Astrocyte (in vitro differentiated cells and primary cell): ENCODE measurements at places on chromosomes 3 and 15. TPM values are rescaled to one million over a fixed set of nuclear protein-coding genes. Genes with fewer than 3 reads are reported as not detected.
A peak's percentile ranks its signal among the peaks of the same experiment; 100 is the strongest.

DNA sequence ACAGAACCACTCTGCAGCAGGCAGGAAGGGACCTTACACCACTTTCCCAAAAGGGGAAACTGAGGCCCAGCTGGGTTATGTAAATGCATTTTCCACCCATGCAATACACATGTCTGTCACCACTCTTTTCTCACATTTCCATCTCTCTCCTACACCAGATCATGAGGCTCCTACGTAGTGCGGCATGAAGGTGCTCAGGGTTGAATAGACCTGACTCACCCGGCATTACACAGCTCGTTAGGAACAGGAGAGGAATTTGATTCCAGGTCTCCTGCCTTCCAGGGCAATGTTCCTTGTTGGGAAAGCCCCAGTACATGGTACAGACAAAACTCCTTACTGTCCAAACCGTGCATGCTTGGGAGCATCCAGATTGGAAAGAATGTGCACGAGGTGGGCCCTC lies 61.9 kb upstream of the DCLK3 start:
- no peak for DNase-seq

DNA sequence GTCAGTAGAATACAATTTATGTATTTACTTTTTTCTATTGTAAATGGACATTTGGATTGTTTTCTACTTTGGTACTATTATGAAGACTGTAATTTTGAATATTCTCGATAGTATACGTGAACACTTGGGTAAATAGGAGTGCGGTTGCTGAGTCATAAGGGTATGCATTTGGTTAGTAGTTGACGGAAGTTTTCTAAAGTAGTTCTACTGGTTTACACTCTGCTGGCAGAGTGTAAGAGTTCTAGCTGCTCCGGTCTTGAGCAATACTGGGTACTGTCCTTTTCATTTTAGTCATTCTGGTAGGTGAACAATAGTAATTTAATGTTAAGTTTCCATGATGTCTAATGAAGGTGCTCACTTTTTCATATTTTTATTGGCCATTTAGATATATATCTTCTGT lies 70.0 kb downstream of the MEF2A start:
- DNase-seq = no peak

GRCh38 chr3:122665881-122666280 lies 14.8 kb upstream of the PARP14 start:
- no peak for DNase-seq

- DNase-seq = no peak
These were observed 74.9 kb downstream of the TOP2B start for GRCh38 chr3:25589783-25590258.

DNA sequence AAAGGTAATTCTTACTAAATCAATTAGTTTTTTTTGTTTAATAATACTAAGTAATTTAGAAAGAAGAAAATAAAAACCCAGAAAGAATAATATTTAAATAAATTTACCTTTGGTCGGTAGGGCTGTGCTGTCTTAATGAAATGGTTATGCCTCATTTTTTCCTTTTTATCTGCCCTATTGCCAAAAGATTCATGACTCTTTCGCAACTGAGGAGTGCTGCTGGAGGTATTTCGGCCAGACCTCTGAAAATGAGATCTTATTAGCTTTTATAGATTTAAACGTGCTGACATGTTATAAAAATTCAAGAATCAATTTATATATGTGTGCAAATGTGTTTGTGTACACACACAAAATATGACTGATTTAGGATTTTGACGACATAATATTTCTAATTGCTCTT lies 67.1 kb upstream of the USP50 start:
- DNase-seq = no peak

DNA sequence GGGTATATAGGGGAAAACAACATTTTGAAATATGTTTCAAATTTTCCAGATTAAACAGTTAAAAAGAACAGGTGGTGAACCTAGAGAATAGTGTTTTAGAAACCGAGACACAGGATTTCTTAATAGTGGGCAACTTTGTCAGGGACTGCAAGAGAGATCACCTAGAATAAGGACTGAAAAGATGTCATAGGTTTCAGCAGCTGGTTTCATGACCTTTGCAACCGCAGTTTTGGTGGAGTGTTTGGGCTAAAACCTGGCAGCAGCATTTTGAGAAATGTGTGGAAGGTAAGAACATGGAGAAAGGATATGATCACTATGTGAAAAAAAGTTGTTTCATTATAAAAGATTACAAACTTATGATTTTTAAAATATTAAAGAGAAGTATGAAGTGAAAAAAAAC lies 34.9 kb downstream of the PRKCI start:
- DNase-seq = no peak

DNA sequence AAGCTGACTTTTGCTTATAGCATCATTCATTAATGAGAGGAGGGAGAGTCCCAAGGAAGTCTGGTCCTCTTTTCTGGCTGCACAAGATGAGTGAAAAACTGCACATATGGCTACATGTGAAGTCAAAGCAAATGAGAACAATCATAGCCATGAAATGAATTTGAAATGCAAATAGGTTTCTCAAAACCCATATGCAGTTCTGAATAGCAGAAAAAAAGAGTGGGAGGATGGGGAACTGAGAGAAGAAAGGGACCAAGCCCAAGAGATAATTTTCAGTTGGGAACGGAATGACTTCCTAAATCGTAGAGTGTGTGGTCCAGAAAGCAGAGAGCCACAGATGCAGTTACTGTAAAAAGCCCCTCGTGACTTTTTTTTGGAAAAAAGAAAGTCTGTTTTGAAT lies 66.3 kb downstream of the GTPBP8 start:
- DNase-seq = no peak

DNA sequence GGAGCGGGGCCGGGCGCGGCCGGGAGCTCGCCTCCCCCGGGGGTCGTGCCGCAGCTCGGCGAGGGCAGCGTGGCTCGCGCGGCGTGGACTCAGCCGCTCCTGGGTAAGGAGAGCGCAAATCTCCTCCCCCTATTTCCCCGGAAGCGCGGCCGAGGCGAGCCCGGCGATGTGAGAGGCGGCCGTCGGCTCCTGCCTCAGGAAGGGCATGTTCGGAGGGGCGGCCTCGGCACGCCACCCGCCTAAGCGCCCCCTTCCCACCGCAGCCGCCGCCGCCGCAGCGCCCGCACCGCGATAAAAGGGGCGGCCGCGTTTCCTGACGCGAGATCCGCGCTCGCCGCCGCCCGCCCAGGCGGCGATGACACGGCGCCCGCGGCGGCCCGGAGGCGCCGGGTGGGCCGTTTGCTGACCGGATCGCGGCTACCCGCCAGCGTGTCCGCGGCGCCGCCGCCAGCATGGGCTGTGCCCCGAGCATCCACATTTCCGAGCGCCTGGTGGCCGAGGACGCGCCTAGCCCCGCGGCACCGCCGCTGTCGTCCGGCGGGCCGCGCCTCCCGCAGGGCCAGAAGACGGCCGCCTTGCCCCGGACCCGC lies at the start of gene PDE8A:
Gene PDE8A, plus strand, starts transcription at position 146 of the 590 bp plus-strand sequence. Its CDS starts 307 bp downstream, at position 453.
- peak; percentile 37 for DNase-seq

- no peak for DNase-seq
These were observed 66.9 kb upstream of the PRR20G start for GRCh38 chr3:127354761-127355160.

DNA sequence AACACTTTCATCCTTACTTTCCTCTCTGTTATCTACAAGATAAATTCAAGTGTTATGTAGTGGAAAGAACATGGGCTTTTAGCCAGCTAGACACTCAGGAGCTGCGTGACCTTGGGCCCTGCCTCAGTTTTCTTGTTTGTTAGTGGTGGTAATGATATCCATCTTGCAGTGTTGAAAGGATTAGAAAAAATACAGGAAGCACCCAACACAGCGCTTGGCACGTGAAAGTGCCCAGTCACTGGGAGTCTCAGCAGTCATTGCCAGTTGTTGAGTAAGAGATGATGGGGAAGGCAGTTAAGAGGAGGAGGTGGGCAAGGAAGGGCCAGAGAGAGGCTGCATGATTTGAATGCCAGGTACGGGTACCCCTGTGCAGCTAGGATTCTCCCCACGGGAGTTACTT lies 5.3 kb downstream of the PDIA5 start:
- no peak for DNase-seq

- no peak for DNase-seq
These were observed 86.2 kb downstream of the CD47 start for GRCh38 chr3:108004647-108005046.

- no peak for DNase-seq
These were observed 35.6 kb downstream of the SCAP start for GRCh38 chr3:47440131-47440530.

DNA sequence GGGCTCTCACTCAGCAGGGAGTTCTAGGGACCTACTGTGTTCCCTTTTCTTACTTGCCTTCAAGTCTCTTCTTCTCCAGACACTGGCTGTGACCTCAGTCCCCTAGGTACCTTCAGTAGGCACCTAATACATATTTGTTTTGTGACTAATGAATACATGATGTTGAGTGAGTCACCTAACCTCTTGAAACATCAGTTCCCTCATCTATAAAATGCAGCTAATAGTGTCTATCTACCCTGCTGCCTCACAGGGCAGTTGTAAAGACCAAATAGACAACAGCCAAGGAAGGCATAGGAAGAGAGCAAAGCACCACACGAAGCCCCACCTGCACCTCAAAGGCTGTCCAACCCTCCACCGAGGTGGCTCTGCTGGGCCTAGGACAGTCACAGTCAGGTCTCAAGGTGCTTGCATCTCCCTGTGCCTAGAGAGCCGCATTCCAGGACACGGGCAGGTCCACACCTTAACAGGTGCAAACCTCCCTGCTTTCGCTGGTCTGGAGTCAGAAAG lies 29.1 kb downstream of the DAPK2 start:
- peak; percentile 67 for DNase-seq

DNA sequence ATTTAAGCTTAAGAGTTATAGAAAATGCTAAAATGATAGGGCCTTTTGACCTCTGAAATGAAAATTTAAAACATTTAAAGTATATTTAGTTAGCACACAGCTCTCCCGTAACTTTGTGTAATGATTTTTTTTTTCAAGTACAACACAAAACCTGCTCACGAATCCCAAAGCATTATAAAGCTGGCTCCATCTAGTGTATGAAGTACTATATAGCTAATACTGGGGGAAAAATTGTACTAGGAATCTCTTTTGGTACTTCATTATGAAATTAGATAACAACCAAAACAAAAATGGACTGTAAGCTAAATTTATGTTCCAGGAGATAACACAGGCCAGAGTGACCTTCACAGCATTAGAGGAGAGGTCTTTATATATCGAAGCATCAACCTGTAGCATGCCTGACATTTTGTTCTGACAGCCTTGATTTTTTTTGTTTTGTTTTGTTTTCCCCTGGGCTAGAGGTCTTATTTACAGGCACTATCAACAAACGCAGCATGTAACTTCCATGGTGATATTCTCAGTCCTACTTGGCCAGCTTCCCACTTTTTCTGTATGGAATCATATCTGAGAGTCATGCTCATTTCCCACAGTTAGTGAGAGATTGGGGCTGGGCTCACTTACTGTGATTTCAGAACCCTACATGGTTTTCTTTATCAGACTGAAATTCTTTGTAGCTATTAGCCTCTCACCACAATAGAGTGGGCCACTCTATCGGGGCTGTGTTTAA lies 116.3 kb downstream of the MITF start:
- peak; percentile 33 for DNase-seq

DNA sequence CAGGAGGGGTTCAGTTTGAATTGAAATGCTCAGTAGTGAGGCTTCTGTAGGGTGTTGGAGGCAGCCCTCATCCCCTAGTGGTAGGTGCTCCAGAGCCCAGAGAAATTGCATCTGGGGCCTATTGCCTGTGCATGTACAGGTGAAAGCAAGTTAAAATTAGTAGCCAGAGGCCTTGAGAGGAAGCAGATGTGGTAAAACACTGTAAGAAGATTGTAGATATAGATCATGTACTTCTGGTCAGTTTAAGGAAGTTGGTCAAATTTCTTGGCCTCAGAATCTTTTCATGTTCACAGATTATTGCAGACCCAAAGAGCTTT lies 34.6 kb downstream of the IGSF10 start:
- DNase-seq = no peak

GRCh38 chr3:69411346-69411745 lies 25.5 kb upstream of the FRMD4B start:
- peak; percentile 61 for DNase-seq

- DNase-seq = no peak
These were observed 407.2 kb upstream of the TGFBR2 start for GRCh38 chr3:30199096-30199759.

GRCh38 chr3:138397983-138398382 lies 36.4 kb upstream of the ESYT3 start:
- no peak for DNase-seq

- DNase-seq = peak; percentile 17
These were observed 778 bp upstream of the AP4E1 start for GRCh38 chr15:50907601-50908208.

GRCh38 chr15:69320977-69321554 lies 22.4 kb downstream of the PAQR5 start:
- DNase-seq = no peak

HHLA2 gene
- total RNA-seq = not detected in 2 replicates

PLSCR5 gene
- total RNA-seq = not detected in 2 replicates

ONECUT1 gene
- 0.14 and 0.32 TPM in 2 replicates for total RNA-seq

HEMK1 gene
- 13.6 and 15.7 TPM in 2 replicates for total RNA-seq

ZNF860 gene
- total RNA-seq = 2.7 and 3.7 TPM in 2 replicates

LIPH gene
- 6.4 and 9.0 TPM in 2 replicates for total RNA-seq

HES1 gene
- 44.6 and 46.5 TPM in 2 replicates for total RNA-seq

CHRFAM7A gene
- 0.64 and 1.8 TPM in 2 replicates for total RNA-seq

CSPG4 gene
- 26.9 and 47.8 TPM in 2 replicates for total RNA-seq
